ENCODE measurements at places on chromosomes 2 and 18.

- no peaks in the 10 kb centered on the region for H3K4me1 ChIP-seq
- no peak overlapping the region for H3K27ac ChIP-seq
- H3K4me3 ChIP-seq: no peak overlapping the region
- DNase-seq: no peak
- H3K27me3 ChIP-seq: no peaks in the 10 kb centered on the region
Measured at GRCh38 chr2:226581004-226581403, 218.6 kb downstream of the IRS1 start.

DNA sequence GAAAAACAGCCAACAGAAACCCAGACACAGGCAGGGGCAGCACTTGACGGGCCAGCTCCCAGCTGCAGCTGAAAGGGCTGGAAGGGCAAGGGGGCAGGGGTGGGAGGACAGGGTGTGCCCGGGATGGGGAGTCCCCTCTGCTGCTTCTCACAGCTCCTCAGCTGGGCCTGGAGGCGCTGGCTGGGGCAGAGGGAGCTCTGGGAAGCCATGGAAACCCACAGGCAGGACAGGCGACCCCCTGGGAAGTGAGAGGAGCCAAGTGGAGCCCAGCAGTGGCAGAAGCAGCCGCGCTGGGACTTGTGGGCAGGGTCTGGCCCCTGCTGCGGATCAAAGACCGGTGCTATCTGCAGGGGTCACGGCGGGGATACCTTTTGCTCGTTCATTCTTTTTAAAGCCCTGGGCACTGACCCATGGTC is 20.7 kb downstream of the OTOF start:
- H3K4me1 ChIP-seq: no peaks in the 10 kb centered on the region
- no peak overlapping the region for H3K27ac ChIP-seq
- no peaks in the 10 kb centered on the region for H3K27me3 ChIP-seq
- H3K4me3 ChIP-seq: no peak overlapping the region
- no peak for DNase-seq
- H3K36me3 ChIP-seq: no peaks in the 10 kb centered on the region

DNA sequence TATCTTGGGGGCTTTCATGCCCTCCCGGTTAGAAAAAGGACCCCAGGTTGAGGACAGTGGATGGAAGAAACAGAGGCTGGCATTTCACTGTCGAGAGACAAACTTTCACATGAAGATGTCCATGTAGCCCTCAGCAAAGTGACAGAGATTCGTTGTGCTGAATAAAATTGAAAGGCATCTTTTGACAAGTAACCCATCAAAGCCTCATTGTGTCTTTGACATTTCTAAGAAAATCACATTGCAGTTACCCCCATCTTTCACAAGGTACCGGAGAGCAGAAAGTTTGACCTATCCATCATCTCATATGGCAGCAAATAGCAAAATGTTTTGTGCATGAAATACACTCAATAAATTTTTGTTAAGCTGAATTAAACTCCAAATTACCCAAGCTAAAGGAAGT is 2.0 kb upstream of the MBP start:
- no peak overlapping the region for H3K27ac ChIP-seq
- H3K4me3 ChIP-seq: no peak overlapping the region
- peaks cover 22% of the 10 kb centered on the region for H3K4me1 ChIP-seq

- peak; percentile 53 for DNase-seq
- H3K4me1 ChIP-seq: no peaks in the 10 kb centered on the region
- no peaks in the 10 kb centered on the region for H3K27me3 ChIP-seq
Measured at GRCh38 chr2:18749912-18750526, 160.7 kb upstream of the NT5C1B start.

GRCh38 chr2:231541645-231542044 is 11.4 kb upstream of the NMUR1 start:
- no peaks in the 10 kb centered on the region for H3K27me3 ChIP-seq
- H3K4me1 ChIP-seq: no peaks in the 10 kb centered on the region
- H3K4me3 ChIP-seq: no peak overlapping the region
- DNase-seq: no peak
- H3K27ac ChIP-seq: no peak overlapping the region

DNA sequence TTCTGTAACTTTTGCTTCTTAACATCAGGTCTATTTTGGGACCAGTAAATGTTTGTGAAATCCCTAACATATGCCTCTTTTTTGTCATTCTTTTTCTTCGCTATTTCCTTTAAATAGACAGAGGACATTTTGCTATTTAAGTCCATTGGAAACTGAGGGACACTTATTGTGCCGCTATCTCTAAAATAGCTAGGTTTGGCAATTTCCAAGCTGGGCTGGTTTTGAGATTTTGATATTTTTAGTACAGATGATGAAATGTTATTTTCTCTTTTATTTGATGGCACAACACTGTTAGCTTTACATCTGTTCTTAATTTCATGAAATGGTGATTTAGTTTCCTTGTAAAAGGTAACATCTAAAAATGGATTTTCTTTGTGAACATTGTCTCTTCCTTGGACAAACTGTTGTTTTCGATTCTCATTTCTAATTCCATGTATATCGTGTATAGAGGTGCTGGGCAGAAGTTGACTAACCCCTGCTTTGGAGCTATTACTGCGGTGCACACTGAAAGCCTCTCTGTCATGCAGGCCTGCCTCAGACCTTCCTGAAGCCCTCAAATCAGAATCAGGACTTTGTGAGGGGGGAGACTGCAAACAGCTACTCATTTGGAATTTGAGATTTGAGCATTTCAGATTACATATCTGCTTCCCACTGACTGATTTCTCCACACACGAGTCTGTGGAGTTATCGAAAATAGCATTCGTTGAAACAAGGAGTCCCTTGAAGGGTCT is 594 bp downstream of the RAD51AP2 start:
- no peaks in the 10 kb centered on the region for H3K27me3 ChIP-seq
- no peaks in the 10 kb centered on the region for H3K36me3 ChIP-seq
- H3K4me3 ChIP-seq: peak overlapping the region; percentile 57
- peak overlapping the region; percentile 73 for H3K27ac ChIP-seq
- DNase-seq: no peak
- H3K4me1 ChIP-seq: peaks cover 3% of the 10 kb centered on the region

DNA sequence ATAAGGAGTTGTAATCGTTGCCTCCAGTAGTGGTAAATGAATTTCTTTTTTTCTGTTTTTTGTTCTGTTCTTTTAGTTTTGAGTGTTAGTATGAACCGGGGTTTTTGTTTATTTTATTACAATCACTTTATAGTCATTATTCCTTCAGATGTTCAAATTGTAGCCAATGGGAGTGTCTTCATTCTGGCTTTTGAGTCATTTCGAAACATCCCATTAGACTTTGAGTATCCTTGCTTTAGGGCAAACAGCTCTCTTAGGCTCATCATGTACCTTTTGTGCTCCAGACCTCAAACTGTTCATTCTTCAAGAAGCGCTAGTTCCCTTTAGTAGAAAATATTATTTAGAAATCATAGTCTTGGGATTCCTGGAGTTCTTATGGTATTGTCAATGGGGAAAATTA is 54.2 kb upstream of the PAX3 start:
- no peak overlapping the region for H3K27ac ChIP-seq
- no peak overlapping the region for H3K4me3 ChIP-seq
- no peak for DNase-seq
- no peaks in the 10 kb centered on the region for H3K27me3 ChIP-seq

- no peaks in the 10 kb centered on the region for H3K27me3 ChIP-seq
- H3K4me3 ChIP-seq: no peak overlapping the region
- no peaks in the 10 kb centered on the region for H3K36me3 ChIP-seq
- no peak overlapping the region for H3K27ac ChIP-seq
- no peaks in the 10 kb centered on the region for H3K4me1 ChIP-seq
- DNase-seq: no peak
Measured at GRCh38 chr2:194289712-194290346, 1367.2 kb upstream of the SLC39A10 start.

DNA sequence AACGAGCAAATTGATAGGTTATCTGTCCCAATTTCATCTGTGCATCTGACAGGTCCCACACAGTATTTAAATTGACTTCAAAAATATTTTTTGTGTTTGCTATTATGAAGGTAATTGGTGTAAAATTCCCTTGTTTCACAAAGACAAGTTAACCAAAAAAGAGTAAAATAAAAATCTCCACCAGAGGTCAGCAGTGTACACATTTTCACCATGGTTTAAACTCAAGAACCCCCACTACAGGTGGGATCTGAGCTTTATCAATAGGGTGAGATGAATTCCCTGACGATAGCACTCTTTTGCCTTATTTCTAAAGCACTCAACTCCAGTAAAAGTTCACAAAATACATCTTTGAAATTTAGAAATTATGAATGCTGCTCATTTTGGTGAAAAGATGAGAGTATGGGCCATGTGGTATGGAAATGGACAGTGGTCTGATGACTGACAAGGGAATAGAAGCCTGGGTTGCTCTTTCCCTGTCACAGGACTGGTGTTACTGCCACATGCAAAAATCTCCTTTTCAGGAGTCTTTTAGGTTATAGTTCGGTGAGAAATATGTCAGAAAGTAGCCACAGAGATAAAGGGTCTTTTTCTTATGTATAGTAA is 68.0 kb downstream of the SERPINB8 start:
- H3K4me3 ChIP-seq: no peak overlapping the region
- no peaks in the 10 kb centered on the region for H3K4me1 ChIP-seq
- H3K36me3 ChIP-seq: no peaks in the 10 kb centered on the region
- no peak for DNase-seq
- no peaks in the 10 kb centered on the region for H3K27me3 ChIP-seq

- no peak overlapping the region for H3K4me3 ChIP-seq
- no peak for DNase-seq
- no peaks in the 10 kb centered on the region for H3K36me3 ChIP-seq
- H3K4me1 ChIP-seq: no peaks in the 10 kb centered on the region
- no peaks in the 10 kb centered on the region for H3K27me3 ChIP-seq
Measured at GRCh38 chr18:56083523-56084287, 495.7 kb upstream of the TCF4 start.

- peaks cover 11% of the 10 kb centered on the region for H3K4me1 ChIP-seq
- DNase-seq: no peak
- peak overlapping the region; percentile 93 for H3K4me3 ChIP-seq
- H3K27me3 ChIP-seq: no peaks in the 10 kb centered on the region
Measured at GRCh38 chr2:175169191-175169590, 1.2 kb upstream of the ATF2 start.

GRCh38 chr2:84302513-84303412 is 156.3 kb downstream of the SUCLG1 start:
- no peaks in the 10 kb centered on the region for H3K4me1 ChIP-seq
- peak; percentile 43 for DNase-seq
- no peaks in the 10 kb centered on the region for H3K27me3 ChIP-seq
- no peaks in the 10 kb centered on the region for H3K36me3 ChIP-seq
- no peak overlapping the region for H3K27ac ChIP-seq
- H3K4me3 ChIP-seq: no peak overlapping the region

- H3K27ac ChIP-seq: no peak overlapping the region
- H3K4me1 ChIP-seq: peaks cover 12% of the 10 kb centered on the region
- H3K4me3 ChIP-seq: no peak overlapping the region
- no peaks in the 10 kb centered on the region for H3K27me3 ChIP-seq
Measured at GRCh38 chr2:23360571-23361125, 24.3 kb upstream of the KLHL29 start.

DNA sequence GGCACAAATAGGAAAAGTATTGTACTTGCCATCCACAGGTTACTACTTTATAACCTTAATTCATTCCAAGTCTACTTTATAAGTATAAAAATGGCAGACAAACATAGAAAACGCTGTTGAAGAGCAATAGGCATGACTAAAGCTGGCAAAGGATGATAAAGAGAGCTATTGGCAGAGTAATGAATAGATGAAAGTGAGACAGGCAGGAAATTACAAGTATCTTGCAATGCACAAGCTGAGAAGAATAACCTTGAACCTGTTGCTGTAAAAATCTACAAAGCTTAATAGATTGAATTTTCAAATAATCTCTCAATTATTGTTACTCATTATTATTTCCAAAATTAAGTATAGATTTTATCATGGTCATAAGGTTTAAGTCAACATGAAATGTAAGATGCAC is 8.8 kb downstream of the PELI1 start:
- H3K27ac ChIP-seq: no peak overlapping the region
- no peaks in the 10 kb centered on the region for H3K36me3 ChIP-seq
- H3K4me1 ChIP-seq: peaks cover 4% of the 10 kb centered on the region
- H3K4me3 ChIP-seq: no peak overlapping the region
- no peaks in the 10 kb centered on the region for H3K27me3 ChIP-seq

DNA sequence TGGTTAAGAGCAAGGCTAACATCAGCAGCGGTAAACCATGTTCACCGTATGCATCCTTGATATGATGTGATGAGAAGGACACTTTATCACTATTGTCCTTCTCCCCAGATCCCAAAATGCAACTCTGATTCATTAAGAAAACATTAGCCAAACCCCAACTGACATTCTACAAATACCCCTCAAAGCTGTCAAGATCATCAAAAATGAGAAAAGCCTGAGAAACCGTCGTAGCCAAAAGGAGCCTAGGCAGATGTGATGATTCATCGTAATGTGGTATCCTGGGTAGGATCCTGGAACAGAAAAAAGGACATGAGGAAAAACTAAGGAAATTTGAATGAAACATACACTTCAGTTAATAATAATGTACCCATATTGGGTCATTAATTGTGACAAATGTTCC is 67.3 kb upstream of the ST6GAL2 start:
- H3K36me3 ChIP-seq: no peaks in the 10 kb centered on the region
- H3K4me1 ChIP-seq: no peaks in the 10 kb centered on the region
- no peak for DNase-seq
- H3K27me3 ChIP-seq: peaks cover 2% of the 10 kb centered on the region

DNA sequence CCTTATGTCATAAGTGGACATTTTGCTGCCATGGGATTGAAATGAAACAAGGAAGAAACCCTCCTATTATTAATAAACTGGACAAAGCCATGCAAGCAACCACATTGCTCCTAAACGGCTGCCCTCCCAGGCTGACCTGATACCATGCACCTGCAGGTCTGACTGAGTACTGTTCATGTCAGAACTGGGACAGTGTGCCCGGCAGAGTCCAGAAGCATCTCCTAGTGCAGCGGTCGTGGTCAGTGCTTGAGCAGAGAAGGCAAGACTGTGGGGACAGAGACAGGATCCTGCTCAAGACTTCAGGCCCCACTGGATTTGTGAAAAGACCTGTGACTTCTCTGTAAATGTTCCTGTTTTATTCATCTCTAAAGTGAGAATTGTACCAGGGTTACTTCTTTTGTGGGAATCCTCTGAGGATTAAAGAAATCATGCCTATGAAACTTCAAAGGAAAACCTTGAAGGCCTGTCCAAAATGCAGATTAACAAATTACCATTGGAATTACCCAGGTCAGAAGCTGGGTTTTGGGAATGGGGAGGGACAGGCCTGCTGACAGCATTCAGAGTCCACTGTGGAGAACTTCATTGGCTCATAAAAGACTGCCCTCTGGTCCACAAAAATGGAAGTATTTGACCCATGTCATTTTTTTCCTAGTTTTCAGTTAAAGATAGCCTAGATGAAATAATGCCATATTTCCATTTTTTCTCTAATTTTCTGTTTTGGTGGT is 13.9 kb downstream of the RNF144A start:
- H3K36me3 ChIP-seq: no peaks in the 10 kb centered on the region
- H3K27me3 ChIP-seq: no peaks in the 10 kb centered on the region
- DNase-seq: peak; percentile 17
- no peak overlapping the region for H3K27ac ChIP-seq
- no peaks in the 10 kb centered on the region for H3K4me1 ChIP-seq

DNA sequence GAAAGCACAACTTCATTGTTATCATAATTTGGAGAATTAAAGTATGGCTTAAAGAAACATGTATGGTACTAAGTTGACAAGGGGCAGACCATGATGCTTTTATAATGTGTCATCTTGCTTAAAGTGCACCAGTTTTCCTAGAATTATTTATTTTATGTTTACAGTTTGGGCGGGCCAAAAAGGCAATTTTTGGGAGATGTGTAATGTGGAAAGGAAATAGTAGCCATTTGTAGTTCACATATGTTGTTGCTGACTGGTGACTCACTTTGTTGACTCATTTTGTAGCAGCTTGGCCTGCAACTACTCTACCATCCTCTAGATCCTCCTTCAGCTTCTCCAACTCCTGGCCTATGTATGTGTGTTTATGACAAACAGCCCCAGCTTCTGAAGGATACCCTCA is 7.7 kb downstream of the ZSCAN30 start:
- H3K4me3 ChIP-seq: no peak overlapping the region
- no peak overlapping the region for H3K27ac ChIP-seq
- H3K36me3 ChIP-seq: no peaks in the 10 kb centered on the region
- no peaks in the 10 kb centered on the region for H3K4me1 ChIP-seq
